ENCODE measurements at places on chromosomes 2 and 18. TPM values are rescaled to one million over a fixed set of nuclear protein-coding genes. Genes with fewer than 3 reads are reported as not detected.

Gene C1GALT1C1L
- 1.3 TPM for total RNA-seq

Gene FEV
- total RNA-seq, result not detected

DNA sequence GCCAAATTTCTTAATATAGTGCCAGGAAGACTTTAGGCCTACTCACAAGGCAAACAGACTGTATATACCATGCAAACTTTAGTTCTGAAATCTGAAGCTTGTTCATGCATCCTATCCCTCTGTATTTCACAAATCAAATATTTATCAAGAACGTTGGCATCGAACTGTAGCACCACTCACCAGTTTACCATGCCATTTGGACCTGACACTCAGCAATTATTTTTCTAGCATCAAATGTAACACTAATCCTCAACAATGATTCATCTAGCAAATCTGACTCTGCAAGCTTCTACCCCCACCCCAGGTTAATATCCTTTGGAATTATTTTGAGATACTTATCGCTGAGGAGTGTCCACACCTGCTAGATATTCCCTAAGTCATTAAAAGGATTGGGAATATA lies 1506.6 kb downstream of the LRP1B start:
- DNase-seq, result no peak

- no peak for DNase-seq
These were observed 111.3 kb downstream of the PLCL1 start for GRCh38 chr2:197915548-197916265.

GRCh38 chr2:234686088-234686890 lies 189.4 kb upstream of the ARL4C start:
- DNase-seq, result peak; percentile 53

GRCh38 chr18:56662902-56663301 lies 11.7 kb downstream of the WDR7 start:
- no peak for DNase-seq

DNA sequence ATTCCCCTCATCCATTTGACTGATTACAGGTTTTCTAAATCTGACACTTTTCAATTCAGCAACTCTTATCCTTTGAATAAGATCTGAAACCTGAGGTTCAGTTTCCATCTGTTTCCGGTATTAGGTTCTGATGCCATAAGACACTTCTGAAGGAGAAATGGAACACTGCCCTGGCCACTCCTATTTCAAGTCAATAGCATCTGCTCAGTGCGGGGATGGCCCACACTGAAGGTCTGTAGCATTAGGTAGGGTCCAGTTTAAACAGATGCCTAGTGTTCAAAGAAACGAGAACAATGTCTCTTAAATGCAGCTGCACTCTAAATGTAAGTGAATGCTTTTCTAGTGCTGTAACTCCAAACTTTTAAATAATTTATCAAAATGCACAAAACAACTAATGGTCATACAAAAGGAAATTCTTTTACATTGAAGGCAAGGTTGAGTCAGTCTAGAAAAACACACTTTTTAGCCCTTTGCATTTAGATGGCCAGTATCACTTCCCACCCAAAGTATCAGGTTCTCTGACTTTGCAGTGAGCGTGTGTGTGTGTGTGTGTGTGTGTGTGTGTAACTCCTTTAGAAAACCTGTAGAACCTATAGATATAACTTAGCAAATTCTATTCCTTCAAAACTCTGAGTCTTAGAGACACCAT lies 78.2 kb downstream of the STK39 start:
- no peak for DNase-seq
